T-helper 2 cell (primary cell): ENCODE measurements at places on chromosomes 5 and 9.

DNA sequence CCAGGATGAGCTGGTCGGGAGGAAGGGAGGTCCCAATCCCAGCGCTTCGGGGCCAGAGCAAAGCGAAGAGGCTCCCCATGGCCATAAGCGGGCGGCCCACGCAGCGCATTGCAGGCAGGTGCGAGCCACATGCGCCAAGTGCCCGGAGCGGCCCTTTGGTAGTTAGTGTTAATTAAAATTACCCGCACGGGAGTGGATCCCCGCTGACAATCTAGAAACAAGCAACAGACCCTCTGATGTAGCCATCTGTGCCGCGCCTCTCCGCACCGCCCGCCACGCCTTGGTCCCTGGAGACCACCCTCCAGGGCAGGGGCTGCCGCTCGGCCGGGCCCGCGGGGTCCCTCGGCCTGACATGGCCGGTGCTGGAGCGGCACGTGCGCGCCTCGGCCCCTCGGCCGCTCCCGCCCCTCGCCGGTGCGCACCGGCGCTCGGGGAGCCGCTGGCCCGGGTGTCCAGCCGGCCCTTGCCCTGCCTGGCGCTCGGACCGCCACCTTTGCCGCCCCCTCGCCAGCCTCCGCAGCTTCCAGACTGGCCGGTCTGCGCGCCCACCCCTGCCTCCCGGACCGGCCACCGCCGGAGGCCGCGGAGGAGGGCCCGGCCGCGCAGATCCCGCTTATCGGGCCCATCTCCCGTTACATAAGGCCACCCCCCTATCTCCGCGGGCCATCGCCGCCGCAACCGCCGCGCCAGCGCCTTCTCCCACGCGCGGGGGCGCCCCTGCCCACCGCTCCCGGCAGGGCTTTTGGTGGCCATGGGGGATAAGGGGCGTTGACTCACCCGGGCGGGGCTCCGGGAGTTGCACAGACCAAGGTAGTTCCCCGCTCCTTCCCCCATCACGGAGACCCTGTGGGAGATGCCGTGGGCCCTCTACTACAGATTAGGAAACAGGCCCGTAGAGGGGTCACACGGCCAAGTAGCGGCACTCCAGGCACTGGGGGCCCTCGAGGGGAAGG is 1.9 kb upstream of the IL13 start:
- DNase-seq: no peak

DNA sequence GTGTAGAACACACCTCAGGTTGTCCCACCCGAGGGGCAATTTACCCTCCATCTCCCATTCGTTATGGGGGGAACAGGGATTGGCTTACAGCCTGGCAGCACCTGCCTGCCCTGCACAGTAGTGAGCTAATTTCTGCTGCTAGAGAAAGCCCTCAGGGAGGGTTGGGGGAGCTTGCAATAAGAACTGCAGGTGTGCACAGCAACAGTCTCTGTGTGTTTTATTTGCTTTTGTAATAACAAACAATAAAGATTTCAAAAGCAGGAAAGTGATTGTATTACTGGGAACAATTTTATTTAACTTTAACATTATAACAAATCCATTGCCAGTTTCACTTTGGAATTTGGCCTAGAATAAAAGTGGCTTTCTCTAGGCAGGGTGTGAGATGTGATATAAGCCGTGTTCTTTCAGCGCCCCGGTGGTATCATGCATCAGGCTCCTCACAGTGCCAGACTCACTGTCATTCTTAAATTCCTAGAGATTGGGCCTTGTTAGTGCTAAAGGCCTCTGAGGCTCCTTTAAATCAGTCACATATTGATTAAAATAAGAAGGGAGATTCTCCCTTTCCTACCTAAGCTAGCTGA is 81.1 kb downstream of the RMI1 start:
- no peak for DNase-seq

GRCh38 chr9:1604942-1605560 is 410.1 kb upstream of the SMARCA2 start:
- peak; percentile 68 for DNase-seq

DNA sequence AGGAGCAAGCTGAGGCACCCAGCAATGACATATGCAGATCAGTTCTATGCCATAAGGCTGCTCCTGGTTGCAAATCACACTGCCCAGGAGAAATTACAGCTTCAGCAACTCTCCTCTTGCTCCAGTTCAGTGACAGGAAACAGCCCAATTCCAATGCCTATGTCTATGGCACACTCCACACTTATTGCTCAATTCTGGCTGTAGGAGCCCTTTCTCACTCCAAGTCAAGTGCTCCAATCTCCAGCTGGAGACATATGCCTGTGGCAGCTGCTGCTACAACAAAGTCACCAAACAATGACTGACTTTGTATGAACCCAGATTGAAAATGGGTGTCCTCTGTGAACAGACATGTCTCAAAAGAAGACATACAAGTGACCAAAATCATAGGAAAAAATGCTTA is 31.8 kb upstream of the PLCXD3 start:
- no peak for DNase-seq

DNA sequence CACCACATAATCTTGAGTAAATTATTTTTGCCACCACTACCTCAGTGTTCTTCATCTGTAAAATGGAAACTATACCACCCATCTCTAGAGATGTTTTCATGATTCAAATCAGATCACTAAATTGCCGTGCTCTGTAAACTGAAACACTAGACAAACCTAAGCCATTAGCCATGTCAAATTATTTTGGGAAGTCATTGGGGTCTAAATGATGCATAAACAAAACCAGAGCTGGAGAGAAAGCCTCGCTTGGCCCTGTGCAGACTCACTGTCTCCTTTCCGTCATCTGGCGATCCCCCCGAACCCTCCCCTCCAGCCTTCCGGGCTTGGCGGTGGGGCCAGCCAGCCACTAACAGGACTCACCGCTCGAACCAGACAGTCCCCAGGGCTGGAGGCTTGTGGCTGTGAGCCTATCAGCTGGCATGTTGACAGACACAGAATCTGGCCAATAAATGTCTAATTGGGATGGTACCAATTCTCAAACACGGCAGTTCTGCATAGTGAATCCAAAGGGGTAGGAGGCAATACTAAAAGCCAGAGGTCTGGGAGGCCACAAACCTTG is 256.5 kb downstream of the SEC61B start:
- DNase-seq: no peak

DNA sequence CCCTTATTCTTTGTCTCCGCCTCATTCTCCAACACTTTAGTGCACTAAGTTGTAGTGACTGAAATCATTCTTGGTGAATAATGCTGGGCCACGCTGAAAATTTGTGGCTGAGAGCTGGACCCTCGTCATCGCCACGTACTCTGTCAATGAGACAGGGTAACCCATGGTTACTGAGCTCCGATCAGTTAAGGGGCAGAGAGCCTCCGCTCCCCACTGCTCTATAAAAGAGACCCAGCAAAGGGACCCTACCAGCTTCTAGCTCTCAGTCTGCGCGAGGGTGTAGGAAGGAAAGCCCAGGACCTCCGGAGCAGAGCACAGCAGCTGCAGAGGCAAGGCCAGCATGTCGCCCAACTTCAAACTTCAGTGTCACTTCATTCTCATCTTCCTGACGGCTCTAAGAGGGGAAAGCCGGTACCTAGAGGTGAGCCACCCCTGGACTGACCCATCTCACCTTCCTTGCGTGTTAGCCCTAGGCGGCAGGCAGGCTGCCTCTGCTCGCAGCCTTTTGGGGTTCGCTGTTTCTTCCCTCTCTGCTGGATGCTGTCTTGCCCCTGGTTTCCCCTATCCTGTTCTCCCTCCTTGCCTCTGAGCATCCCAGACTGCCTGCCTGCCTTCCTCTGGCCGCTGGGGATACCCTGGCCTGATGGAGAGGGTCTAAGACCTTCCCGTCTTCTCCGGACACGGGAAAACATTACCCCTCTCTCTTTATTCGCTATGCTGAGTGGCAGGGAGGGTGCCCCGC is at the start of gene CRHBP:
Gene CRHBP (plus strand): TSS at position 251 of the 742 bp plus-strand sequence. CDS start 90 bp downstream, at position 341.
- no peak for DNase-seq

DNA sequence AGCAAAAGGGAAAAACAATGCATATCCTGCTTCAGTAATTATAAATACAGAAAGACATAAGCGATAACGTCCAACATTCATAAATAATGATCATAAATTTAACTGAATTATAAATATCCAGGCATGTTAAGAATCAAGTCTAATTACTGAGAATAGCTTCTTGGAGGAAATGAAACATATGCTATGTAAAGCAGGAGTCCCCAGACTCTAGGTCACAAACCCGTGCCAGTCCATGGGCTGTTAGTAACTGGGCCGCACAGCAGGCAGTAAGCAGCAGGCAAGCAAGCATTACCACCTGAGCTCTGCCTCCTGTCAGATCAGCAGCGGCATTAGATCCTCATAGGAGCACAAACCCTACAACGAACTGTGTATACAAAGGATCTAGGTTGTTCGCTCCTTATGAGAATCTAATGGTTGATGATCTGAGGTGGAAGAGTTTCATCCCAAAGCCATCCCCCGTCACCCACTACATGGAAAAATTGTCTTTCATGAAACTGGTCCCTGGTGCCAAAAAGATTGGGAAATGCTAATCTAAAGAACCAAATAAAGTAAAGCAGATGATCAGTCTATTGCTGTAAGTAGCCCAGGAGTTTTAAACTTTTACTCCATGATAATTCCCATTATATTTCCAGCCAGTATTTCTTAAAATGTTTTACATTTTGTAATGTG is 50.4 kb downstream of the CERT1 start:
- DNase-seq: no peak

GRCh38 chr9:73152543-73152844 is 829 bp downstream of the ANXA1 start:
- no peak for DNase-seq

DNA sequence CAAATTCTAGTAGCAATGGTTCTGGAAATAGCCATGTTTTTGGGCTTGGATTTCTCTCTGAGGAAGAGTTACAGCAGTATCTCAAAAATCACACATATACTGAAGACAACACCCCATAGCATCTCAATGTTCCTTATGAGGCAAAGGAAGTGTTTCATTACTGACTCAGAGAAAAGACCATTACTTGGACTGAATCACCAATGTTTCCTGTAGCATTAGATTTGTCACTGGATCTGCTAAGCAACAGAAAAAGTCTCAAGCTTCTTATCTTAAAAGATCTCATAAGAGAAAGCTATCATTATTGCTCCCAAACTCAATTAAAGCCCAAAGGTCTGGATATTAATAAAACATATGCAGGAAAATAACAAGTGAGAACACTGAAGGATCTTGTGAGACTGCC is 272.4 kb downstream of the ADAMTS6 start:
- no peak for DNase-seq

DNA sequence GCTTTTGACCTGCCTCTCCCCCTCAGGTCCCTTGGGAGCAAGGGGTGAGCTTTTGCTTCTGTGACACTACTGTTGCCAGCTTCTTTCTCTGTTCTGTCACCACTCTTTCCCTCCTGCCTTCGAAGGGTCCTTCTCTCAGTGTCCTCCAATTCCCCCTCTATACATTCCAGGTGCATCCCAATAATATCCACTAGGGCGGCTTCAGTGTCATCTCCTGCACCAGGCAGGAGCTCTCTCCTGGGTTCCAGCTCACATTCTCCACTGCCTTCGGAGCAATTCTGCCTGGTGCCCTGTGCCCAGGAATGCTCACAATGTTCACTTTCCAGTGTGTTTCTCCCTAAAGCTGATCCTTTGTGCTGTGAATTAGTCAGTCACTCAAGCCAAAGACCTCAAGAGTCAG is 83.9 kb upstream of the CXCL14 start:
- DNase-seq: no peak

DNA sequence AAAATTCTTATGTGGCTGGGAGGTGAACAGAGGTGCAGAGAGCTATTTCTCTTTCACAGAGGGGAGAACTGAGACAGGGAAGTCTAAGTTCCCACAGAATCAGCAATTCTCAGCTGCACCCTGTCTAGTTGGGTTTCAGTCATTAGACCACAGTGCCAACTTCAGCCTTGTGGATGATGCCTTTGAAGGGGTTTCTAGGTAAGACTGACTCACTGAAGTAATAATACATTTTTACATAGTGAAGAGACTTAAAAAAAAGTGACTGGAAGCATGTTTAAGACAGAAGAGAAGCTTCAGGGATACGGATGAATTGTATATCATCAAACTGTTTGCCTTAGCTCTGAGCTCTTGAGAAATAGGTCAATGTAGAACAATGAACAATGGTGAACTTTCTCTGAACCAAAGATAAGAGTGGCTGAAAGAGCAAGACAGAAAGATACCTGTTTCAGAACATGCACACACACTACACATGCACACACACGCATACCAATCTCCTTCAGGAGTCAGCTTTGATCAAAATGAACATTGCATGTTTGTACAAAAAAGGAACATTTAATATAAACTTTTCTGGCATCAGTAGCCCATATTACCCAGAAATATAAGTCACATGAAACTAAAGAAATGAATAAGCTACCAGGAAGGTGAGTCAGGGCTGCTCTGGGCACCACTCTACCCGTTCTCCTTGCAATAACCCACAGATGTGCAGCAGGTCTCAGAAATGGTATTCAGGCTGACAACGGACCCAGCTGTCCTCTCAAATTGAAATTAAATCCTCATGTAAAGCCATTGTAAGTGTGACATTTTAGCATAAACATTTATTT is 12.6 kb upstream of the FYB1 start:
- no peak for DNase-seq

DNA sequence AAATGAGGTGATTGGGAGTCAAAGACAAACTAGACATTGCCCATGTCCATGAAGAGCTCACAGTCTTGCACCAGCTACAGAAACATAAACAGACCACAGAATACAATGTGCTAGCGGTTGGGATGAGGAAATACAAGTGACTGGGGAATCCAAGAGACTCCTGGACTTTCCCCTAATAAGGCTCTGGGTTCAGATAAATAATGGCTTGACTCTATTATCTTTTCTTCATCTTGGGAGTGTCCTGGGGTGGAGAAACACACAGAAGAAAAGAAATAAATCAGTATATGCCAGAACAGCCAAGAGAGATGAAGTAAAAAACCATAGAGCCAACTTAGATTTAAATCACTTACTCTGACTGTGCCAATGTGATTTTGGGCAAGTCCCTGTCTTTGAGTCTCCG is 227.8 kb downstream of the PAPPA start:
- no peak for DNase-seq

DNA sequence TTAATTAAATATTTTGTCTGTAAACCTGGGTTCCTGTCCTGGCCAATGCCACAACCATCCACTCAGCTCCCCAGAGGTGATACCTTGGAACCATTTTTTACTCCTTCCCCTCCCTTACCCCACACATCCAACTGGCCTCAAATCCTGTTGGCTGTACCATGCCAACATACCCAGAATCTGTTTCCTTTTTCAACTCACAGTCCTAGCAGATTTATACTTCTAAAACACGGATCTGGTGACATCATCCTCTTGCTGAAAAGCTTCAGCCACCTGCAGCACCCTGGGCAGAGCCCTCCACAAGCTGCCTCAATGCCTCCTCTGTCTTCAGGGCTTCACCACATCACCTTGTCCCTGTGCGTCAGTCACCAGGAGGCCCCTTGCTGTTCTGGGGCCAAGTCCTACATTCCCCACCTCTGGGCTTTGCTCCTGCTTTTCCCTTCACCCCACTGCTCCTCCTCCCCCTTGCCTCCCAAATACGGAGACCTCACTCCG is 14.9 kb downstream of the SEMA6A start:
- no peak for DNase-seq

DNA sequence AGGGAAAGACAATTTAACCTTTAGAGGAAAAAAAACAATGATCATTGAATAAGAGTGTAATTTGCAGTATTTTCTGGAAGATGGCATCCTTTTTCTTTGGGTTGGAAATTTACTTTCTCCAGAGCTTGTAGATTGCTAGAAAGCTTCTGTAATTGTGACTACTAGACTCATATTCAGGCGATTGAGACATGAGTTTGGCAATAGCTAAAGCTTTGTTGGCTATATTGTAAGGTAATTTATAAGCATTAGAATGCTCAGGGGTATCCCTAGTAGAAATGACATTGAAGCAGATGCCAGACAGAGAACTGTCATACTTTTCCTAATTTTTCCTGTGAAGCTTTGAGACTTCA is 115.3 kb downstream of the UNC13B start:
- DNase-seq: no peak
